ENCODE measurements at places on chromosomes 6 and 20. TPM values are rescaled to one million over a fixed set of nuclear protein-coding genes. Genes with fewer than 3 reads are reported as not detected.

NMBR gene
- 0.23 TPM for total RNA-seq

SGK1 gene
- 13.0 TPM for total RNA-seq

ADGRF1 gene
- not detected for total RNA-seq

MAS1 gene
- total RNA-seq, result not detected

CST7 gene
- total RNA-seq, result not detected

CALHM5 gene
- total RNA-seq, result 0.14 TPM

SIGLEC1 gene
- not detected for total RNA-seq

BRPF3 gene
- total RNA-seq, result 46.8 TPM

MUC22 gene
- total RNA-seq, result not detected

POU5F1 gene
- total RNA-seq, result 106 TPM

SYNDIG1 gene
- total RNA-seq, result 1.9 TPM

RIPOR3 gene
- total RNA-seq, result 0.70 TPM

LY6G5B gene
- total RNA-seq, result 13.9 TPM

TTK gene
- total RNA-seq, result 47.8 TPM

ELOVL2 gene
- 19.7 TPM for total RNA-seq

AVP gene
- not detected for total RNA-seq

TPBG gene
- 39.1 TPM for total RNA-seq

SF3B5 gene
- 143 TPM for total RNA-seq

DUSP15 gene
- 2.8 TPM for total RNA-seq
